Ureter (tissue), 1 donor: ENCODE measurements at places on chromosomes 12 and 14.
A peak's percentile ranks its signal among the peaks of the same experiment; 100 is the strongest.

DNA sequence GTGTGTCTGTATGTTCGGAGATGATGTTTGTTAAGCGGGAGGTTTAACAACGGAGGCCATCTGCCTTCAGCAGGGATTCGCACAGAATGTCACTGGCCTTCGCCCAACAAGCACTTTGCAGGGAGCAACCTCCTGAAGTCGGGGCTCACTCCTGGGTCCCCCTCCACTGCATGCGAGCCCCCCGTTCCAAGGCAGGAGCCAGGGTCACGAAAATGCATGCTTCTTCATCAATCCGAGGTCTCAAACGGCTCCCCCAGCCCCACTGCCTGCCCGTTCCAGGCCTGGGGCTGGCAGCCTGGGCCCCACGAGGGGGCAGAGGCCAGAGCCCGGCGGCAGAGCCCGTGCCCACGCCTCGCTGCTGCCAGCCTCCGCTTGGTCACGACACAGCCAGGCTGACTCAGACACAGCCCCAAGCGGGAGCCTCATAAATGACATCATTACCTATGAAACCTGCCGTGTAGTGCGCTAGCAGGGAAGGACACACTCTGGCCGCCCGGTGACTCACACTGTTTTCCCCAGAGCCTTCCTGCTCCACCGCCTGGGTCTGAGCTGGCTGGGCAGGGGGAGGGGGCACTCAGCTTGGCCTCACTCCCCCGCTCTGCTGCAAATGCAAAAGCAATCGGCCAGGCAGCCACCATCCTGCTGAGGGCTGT, 169.5 kb upstream of the RTL1 start:
- peak; percentile 86 for DNase-seq

DNA sequence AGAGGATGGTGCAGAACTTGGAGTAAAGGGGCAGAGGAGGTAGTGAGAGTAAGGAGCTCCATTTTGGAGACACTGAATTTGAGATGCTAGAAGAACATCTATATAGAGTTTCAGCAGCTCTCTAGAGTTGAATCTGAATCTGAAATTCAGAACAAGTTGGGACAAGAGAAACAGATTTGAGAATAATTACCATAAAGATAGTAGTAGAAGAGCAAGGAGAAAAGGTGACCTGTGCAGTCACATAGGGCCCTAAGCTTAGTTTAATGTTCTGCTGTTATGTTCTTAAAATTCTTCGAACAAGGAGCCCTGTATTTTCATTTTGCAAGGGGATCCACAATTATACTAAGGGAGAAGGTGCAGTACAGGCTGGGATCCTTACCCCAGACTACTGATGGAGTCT, 7.4 kb downstream of the REM2 start:
- DNase-seq, result no peak

DNA sequence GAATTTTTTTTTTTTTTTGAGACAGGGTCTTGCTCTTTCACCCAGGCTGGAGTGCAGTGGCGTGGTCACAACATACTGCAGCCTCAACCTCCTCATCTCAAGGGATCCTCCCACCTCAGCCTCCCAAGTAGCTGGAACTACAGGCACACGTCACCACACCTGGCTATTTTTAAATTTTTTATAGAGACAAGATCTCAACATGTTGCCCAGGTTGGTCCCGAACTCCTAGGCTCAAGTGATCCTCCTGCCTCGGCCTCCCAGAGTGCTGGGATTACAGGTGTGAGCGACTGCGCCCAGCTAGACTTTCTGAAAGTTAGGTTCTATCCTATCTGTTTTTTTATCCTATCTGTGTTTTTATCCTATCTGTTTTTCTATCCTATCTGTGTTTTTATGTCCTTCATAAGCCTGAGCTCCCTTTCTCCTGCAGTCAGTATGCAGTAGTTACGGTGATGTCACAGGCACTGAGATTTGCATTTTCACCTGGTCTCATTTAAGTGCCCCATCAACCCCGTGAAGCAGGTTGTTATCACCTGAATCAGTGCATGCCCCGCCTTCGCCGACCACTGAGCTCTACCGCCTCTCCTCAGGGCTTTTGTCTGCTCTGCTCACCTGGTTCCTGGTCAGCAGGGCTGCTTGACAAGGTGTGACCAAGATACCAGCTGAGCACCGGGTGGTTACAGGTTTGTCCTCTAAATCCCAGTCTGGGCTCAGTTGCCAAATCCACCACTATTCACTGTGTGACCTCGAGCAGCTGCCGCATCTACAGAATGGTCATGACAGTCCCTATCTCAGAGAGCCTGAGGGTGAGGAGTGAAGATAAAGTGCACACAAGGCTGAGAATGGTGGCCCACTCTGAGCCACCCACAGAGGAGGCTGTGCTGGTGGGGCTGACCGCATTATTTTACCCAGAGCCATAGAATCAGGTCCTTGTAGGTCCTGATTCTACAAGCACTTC, 33.1 kb downstream of the SYNDIG1L start:
- DNase-seq, result no peak

DNA sequence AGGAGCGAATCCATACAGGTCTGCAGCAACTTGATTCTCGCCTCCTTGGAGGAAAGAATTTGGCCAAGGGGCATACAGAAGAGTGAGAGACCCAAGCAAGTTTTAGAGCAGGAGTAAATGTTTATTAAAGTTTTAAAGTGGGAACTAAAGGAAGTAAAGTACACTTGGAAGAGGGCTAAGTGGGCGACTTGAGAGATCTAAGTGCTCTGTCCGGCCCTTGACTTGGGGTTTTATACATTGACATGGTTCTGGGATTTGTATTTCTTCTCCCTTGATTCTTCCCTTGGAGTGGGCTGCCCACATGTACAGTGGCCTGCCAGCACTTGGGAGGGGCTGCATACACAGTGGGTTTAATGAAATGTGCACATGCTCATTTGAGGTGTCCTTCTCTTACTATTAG, 421.2 kb downstream of the TMEM121 start:
- DNase-seq, result no peak
